Right renal pelvis (tissue), 4 donors: ENCODE measurements at places on chromosomes 11 and 22. TPM values are rescaled to one million over a fixed set of nuclear protein-coding genes. Genes with fewer than 3 reads are reported as not detected.

Gene ACRV1
- polyA plus RNA-seq: 0.77 TPM

GRCh38 chr11:2248762-2249161 is 21.6 kb downstream of the ASCL2 start:
- DNase-seq: no peak

GRCh38 chr11:92317721-92318120 is 93.1 kb downstream of the FAT3 start:
- DNase-seq: no peak

Gene PATZ1
- polyA plus RNA-seq: 74.4 TPM

DNA sequence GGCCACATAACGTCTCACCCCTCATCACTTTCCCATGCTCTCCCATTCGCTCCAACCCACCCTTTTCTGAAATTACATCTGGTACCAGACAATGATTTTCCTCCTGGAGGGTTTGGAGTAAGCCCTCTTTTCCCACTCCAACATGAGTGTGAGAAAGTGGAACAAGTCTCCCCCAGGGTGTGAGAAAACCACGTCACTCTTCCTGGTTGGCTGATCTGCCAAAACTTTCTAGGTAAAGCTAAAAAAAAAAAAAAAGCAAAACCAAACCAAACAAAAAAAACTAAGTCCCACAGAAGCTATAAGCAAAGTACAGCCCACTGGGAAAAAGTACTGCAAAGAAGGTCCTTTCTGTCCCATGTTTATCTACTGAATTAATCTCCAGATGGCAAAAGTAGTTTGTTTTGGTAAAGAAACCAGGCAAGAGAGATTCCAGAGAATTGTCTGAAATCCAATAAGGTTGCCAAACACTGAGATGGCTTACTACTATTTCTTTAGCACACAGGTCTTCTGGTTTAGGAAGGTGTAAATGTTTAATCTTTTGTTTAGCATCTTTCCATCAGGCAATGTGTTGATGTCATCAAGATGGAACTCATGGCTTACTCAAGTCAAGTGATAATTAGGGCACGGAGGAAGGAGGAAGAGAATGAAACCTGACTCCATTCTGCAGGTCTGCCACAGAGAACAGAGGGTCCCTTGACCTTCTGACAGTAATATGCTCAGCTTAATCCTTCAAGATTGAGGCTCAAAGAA is 395.6 kb downstream of the LARGE1 start:
- DNase-seq: no peak

- DNase-seq: no peak
Observed at GRCh38 chr11:83235825-83236224, 42.3 kb downstream of the ANKRD42 start.

Gene MFRP
- polyA plus RNA-seq: not detected

Gene DDT
- polyA plus RNA-seq: 59.3 TPM

- peak; percentile 47 for DNase-seq
Observed at GRCh38 chr11:33160136-33160535, 1.1 kb downstream of the CSTF3 start.

GRCh38 chr11:24748261-24748660 is 251.4 kb downstream of the LUZP2 start:
- no peak for DNase-seq

DNA sequence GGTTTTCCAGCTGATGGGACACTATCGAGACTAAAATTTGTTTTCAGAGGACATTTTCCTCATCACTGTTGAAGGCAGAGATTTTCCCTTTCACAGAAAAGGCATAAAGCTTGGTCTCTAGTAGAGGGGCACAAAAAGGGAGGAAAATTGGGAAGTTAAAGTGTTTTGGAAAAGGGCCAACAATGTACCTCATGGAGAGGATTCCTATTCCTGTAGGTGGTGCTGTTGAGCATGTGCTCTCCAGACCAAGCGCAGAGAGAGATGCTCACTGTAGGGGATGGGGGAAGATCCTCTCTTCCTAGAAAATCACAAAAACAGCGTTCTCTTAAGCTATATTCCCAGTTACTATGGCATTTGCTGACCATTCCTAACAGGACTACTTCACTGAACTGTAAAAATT is 44.9 kb downstream of the OR4C46 start:
- no peak for DNase-seq

- no peak for DNase-seq
Observed at GRCh38 chr11:116873381-116873780, 36.0 kb upstream of the APOA1 start.

Gene OR4D5
- not detected for polyA plus RNA-seq

- DNase-seq: no peak
Observed at GRCh38 chr11:18650353-18650752, 16.2 kb upstream of the SPTY2D1 start.

Gene LMNTD2
- 4.2 TPM for polyA plus RNA-seq

DNA sequence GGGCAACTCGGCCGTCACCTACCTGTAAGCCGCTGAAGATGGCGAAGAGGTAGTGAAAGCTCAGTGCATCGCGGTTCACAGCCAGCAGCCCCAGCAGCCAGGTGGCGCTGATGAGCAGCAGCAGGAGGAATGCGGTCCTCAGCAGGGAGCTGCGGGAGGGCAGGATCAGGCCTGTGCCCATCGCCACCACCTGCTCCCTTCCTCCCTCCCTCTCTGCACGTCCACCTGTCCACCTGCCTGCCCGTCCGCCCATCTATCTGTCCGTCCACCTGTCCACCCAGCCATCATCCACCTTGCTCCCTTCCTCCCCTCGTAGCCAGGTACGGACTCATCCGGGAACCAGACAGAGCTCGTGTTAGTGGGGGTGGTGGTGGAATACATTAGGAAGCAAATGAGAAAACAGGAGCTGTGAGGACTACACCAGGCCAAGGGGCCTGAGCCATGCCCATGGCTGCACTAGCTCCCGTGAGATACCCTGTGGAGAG is 32.2 kb downstream of the TRMU start:
- no peak for DNase-seq

- DNase-seq: no peak
Observed at GRCh38 chr11:72930008-72930407, 115.8 kb downstream of the ATG16L2 start.

GRCh38 chr22:45334068-45334467 is 24.3 kb downstream of the FAM118A start:
- no peak for DNase-seq

Gene DNAJB7
- 0.28 TPM for polyA plus RNA-seq

DNA sequence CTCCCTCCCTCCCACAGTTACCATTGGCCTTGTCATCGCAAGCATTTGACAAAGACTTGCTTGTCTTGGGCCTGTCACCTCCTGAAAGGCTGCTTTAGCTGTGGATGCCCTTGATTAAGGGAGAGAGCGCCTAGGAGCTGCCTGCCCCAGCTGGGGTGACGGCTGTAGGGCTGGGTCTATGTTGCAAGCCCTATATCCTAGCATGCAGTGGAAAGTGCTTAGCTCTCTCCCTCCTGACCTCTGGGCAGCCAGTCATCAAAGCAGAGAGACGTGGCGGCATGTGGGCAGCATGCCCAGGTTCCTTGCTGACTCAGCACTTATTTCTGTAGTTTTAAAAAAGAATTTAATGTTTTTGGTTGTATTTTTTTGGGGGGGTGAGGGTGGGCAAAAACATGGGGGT is 75.9 kb downstream of the BARX2 start:
- DNase-seq: no peak

DNA sequence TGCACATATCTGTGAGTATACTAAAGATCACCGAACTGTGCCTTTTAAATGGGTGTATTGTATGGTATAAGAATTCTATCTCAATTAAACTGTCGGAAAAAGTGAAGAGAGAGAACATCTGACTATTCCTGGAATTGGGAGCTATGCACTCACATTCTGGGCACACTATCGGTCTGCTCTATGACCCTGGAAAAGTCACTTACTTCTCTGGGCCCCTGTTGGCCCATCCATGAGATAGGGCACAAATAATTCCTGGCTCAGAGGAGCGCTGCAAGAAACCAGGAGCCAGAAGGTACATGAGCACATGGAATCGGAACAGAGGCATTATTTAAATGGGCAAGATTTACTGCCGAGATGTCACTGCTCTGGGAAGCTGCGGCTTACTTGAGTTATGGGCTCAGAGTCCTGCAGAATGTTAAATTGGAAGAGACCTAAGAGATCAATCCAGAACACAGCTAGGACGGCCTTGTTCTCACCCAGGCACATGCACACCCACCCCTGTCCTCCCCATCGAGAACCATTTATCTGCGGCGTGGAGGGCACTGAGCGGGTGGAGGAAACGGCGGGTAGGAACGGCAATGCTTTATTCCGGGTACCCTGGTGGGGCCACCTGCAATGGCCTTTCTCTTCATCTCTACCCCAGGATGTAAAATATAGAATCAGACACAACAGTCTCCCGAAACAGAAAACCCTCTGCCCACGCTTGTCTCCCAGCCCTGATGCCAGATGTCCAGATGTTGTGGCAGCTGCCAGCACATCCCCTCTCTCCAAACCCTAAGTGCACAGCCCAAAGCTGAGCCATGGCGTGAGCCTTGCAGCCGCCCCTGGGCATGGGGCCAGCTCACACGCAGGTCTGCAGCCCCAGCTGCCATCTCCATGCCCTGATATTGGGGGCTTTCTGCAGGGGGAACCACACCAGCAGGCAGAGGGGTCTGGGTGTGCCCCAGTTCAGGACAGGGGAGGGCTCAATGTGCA is 142.4 kb downstream of the DSCAML1 start:
- no peak for DNase-seq

GRCh38 chr22:45240810-45241631 is at the start of gene KIAA0930:
TSS of gene KIAA0930 (minus strand) at chr22:45240894. CDS start at chr22:45240703, 191 bp downstream.
- DNase-seq: no peak

DNA sequence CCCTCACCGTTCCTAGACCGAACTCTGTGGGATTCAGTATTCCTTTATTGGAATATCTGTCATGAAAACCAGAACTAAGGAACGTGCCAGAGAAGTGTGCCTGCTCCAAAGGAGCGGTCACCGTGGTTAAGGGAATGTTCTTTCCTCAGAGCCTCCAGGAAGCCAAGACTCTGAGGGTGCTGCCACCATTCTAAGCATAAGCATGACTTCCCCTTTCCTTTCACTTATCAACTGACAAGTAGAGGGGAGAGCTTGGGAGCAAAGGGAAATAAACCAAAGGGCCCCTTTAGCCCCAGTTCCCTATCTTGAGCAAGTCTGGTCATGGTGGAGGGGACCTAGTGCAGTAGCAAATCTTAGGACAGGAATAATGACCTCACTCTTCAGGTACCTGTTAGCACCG is 26.8 kb downstream of the CTR9 start:
- DNase-seq: no peak

Gene CRYBB2
- 0.59 TPM for polyA plus RNA-seq

GRCh38 chr11:65579291-65579690 is 3.4 kb downstream of the EHBP1L1 start:
- no peak for DNase-seq

- no peak for DNase-seq
Observed at GRCh38 chr11:60454212-60454611, 1.4 kb upstream of the MS4A1 start.

Gene PGA5
- polyA plus RNA-seq: not detected
